ENCODE measurements at places on chromosomes 1 and 21.
A peak's percentile ranks its signal among the peaks of the same experiment; 100 is the strongest.

DNA sequence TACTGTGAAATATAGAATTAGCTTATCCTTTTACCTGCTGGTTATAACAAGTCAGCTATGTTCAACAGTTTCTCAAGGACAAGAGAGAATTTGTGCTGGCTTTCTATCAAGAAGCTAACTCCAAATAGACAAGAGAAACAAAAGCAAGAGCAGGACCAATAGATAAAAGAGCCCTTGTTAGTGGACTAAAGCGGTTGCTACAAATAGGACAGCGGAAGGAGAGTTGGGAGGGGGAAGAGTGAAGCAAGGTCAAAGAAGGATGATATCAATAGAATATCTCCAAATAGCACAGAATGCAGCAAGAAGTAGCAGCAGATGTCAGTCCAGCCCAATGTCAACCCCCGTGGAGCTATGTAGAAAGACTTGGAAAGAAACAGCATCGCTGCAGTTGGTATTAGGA lies 53.0 kb upstream of the AKT3 start:
- no peak for DNase-seq

GRCh38 chr1:147919896-147920295 lies 8.3 kb upstream of the GPR89B start:
- DNase-seq, result no peak

DNA sequence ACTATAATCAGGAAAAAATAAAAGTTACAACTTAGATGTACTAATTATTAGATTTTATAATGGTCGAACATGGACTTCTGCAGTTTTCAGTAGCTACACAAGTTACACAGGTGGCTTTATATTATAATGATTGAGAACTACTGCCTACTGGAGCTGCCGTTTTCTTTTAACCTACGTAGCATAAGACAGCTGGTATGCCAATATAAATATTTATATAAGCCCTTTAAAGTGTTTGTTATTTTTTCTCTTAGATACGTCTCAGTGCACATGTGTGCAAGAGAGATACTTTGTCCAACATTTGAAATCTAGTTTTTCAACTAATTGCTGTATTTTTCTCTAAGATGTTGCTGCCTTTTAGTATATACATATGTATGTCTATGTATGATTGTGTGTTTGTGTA lies 42.4 kb downstream of the PDC start:
- no peak for DNase-seq

DNA sequence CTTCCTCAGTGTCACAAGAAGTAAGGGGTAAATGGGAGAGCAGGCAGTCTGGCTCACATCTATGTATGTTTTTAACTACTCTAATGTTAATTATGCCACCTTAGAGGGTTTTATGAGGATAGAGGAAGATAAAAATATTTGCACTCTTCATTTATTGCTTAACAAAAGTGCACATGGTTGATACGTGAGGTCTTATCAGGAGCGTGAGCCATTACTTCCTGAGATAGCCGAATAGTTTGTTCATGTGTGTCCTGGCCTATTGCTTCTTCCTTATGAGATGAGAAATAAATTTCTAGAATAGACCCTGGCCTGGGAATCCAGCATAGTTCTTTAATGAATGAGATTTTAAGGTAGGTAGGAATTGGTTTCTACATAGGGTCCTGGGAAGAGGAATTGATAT lies 471.1 kb upstream of the B3GALT2 start:
- no peak for DNase-seq

GRCh38 chr1:23742670-23743286 lies 493 bp upstream of the ELOA start:
- no peak for DNase-seq

DNA sequence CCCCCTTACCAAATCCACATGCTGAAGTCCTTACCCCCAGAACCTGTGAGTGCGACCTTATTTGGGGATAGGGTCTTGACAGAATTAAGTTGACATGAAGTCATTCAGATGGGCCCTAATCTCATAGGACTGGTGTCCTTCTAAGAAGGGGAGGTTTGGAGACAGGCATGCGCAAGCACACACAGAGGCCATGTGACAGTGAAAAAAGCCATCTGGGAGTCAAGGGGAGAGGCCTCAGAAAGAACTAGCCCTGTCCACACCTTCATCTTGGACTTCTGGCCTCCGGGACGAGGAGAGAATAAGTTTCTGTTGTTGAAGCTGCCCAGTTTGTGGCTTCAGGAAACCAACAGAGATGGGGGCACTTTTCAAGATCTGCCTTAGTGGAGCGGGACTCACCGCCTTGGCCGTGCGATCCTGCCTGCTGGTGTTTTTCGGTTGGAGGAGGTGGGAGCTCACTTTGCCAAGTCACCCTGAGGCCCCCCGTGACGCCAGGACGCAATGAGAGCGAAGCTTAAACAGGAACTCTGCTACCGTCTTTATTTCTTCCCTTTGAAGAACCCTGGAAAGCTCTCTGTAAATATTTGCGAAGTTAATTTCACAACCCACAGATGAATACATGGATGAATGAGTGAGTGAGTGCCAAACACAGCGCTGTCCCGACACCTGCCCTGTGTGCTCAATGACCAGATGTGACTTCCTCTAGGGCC lies 42.5 kb upstream of the C1orf174 start:
- no peak for DNase-seq

DNA sequence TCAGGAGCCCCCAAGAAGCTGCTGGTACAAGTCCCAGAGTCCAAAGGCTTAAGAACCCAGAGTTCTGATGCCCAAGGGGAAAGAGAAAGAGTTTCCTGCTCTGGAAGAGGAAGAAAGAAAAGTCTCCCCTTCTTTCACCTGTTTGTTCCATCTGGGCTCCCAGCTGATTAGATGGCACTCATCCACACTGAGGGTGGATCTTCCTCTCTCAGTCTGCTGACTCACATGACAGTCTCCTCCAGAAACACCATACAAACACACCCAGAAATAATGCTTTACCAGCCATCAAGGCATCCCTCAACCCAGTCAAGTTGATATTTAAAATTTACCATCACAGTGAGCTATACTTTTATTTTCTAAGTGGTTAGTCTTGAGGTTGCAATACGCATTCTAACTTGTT lies 257.9 kb downstream of the PAPPA2 start:
- DNase-seq, result no peak

GRCh38 chr21:46633566-46633965 lies 1.9 kb upstream of the PRMT2 start:
- no peak for DNase-seq

- no peak for DNase-seq
Measured at GRCh38 chr1:61202854-61203598, 120.7 kb downstream of the NFIA start.

GRCh38 chr1:179029321-179029759 lies 3.6 kb downstream of the FAM20B start:
- DNase-seq, result no peak

DNA sequence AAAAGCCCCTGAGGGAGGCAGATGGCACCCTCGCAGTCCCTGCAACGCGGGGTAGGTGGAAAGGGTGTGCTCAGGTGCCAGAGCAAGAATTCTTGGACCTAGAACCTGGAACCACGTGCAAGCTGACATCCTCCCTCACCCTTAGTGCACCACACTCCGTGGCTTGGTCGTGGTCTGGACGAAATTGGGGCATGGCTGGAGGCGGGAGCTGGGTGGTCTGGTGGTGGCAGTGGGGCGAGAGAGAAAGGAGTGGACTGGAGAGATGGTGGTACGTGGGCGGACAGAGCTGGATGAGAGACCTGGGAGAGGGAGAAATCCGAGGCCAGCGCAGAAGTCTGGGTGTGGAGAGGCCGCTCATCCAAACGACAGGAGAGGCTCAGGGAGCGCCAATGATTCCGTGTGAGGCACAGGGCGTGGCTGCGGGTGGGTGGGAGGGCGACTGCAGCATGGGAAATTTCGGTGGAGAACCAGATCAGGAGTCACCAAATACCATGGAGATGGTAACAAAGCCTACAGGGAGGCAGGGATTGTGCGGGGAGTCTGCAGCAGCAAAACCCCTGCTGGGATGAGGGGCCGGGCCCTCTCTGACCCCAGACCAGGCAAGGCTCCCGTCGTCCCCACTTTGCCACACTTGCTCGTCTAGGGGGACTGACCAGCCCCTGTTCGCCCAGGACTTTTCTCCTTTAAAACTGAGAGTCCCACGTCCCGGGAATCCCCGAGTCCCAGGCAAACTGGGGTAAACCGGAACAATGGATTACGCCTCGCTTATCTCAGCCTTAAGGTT lies 31.9 kb downstream of the CDCP2 start:
- no peak for DNase-seq

GRCh38 chr1:55640708-55641473 lies 425.7 kb upstream of the USP24 start:
- DNase-seq, result no peak

DNA sequence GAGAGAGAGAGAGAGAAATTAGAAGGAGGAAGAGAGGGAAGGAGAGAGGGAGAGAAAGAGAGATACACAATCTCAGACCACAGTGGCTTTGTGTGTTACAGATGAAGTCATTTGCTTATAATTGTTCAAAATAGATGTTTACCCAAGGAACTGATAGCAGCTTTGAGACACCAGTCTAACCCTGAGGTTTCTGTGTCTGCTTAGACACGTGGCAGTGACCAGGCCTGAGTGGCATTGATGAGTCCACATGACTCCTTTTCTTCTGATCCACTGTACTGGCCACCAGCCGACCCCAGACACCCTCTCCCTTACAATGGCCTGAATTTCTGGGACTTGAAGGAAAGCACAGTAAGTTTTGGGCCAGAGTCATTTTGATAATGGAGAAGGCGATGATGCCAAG lies 104.9 kb downstream of the DUSP10 start:
- DNase-seq, result no peak

DNA sequence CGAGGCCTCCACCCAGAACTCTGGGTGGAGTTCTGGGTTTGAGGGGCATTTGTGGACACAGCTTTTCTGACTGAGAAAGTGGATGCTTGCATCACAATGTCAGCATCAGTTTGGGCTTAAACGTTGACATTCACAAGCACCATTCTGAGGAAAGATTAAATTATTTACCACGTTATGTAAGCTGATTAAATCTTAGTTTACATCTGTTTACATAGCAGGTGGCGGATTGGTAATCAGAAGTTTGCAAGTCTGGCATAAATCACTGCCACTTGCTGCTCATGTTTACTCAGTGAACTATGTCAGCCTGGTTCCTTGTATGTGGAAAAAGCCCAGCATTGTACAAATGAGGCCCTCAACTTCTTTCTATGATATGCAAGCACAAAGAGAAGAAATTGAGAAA lies 310.1 kb downstream of the PAPPA2 start:
- DNase-seq, result no peak

DNA sequence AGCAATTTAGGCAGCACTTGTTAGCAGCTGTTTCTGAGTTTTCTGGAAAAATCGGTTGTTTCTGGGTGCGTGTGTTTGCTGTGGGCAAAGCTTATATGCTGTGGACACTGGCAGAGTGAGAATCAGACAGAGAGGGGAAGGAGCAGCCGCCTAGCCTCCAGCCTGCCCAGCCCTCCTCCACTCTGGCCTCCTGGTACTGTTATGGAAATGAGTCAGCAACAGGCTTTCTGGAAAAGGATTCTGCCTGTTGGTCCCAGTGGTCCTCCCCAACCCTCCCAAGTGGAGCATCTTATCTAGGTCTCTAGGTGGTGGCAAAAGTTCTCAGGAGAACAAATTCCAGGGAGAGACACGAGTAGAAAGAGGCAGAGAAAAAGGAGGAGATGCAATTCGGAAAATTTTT lies 42.2 kb upstream of the GOLT1A start:
- DNase-seq, result no peak

DNA sequence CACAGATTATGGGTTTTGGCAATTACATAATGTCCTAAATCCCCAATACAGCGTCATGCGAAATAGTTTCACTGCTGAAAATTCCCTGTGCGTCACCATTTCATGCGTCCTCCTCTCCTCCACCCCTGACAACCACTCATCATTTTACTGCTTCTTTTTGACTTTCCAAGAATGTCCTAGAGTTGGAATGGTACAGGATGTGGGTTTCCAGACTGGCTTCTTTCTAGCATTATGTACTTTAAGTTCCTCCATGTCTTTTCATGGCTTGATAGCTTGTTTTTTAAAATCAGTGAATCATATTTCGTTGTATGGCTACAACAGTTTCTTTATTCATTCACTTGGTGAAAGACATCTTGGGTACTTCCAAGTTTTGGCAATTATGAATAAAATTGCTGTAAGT lies 7.4 kb downstream of the NBPF3 start:
- no peak for DNase-seq

DNA sequence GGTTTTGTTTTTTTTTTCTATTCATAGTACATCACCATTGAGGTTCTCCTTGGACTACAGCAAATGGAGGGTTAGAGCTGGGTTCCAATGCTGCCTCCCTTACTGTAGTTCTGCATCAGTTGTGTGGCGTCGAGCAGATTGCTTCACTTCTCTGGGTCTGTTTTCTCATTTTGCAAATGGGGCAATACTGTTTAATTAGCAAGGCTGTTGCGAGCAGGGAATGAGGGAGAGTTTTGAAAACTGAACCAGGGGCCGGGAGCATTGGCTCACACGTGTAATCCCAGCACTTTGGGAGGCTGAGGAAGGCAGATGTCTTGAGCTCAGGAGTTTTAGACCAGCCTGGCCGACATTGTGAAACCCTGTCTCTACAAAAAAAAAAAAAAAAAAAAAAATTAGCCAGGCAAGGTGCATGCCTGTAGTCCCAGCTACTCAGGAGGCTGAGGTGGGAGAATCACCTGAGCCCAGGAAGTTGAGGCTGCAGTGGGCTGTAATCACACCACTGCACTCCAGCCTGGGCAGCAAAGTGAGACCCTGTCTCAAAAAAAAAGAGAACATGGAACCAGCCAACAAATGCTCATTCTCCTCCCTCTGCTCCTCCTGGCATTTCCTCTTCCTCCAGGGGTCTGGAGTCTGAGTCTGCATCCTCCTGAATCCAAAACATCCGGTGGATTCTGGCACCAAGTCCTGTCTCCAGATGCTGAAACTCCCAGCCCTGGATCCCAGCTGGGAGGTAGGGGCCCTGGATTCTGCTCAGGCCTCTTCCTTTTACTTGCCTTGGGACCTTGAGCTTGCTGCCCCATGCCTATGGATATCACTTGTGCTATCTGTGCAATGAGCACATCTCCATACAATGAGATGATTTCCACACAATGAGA lies 3.7 kb upstream of the PLOD1 start:
- DNase-seq, result no peak

DNA sequence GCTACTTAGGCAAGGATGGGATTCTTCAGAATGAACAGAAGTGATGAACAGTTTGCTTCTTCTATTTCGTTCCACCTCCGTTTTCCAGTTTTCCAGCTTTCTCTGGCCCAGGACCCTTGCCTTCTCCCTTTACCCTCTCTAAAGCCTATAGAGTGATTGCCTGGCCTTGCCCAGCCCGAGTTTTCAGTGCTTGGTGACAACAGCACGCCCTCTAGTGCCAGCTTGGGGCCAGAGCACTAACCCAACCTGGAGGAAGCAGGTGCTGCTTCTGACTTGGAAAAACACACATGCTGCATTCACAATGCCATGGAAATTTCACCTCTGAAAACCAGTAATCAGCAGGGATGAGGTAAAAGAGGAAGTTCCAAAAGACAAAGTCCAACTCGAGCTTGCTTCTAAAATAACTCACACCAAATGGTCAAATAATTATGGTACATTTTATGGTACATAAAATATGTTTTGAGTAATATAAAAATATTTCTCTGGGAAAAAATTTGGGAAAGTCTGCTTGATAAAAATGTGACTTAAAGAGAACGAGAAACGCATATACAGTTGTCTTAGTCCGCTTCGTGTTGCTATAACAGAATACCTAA lies 26.1 kb downstream of the UBE2T start:
- peak; percentile 74 for DNase-seq

- DNase-seq, result no peak
Measured at GRCh38 chr1:184476187-184476586, 89.4 kb downstream of the C1orf21 start.
